ENCODE measurements at places on chromosomes 5 and 9.

GRCh38 chr5:15510831-15511230 lies 10.9 kb downstream of the FBXL7 start:
- DNase-seq = no peak

DNA sequence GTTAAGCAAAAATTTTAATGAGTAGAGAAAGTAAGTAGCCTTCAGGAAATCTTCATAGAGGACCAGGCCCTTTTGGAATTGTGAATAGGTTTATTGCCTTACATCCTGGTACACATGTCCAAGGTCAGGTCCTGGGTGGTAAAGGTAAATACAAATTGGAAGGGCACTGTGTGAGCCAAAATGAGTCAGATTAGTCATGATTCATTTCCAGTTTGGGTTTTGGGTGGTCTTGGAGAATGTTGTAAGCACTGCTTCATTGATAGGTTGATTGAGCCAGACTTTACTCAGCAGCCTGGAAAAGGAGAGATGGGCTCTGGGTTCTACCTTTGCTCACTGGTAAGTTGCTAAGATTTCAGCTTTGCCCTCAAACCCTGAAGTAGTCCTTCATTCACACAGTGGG lies 82.5 kb upstream of the ZNF169 start:
- DNase-seq = no peak

- no peak for DNase-seq
These were observed 91.8 kb upstream of the CCDC112 start for GRCh38 chr5:115388240-115388639.

DNA sequence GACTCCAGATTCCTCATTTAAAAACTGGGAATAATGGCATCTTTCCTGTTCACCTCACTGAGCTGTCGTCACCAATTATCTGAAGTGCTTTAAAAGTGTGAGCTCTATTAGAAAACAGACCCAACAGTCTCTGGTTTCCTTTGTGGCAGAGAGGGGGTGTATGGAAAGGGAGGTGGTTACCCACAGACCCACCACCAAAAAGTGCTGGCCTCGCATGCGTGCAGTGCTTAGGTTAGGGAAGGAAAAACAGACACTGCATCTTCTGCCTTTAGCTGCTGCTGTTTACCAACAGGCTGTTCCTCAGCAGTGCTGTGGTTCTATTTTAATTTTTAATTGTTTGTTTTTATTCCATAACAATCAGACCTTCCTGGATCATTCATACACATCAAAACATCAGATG lies 249.6 kb downstream of the PIK3R1 start:
- no peak for DNase-seq

GRCh38 chr9:16138561-16139491 lies 586.0 kb downstream of the CCDC171 start:
- no peak for DNase-seq

DNA sequence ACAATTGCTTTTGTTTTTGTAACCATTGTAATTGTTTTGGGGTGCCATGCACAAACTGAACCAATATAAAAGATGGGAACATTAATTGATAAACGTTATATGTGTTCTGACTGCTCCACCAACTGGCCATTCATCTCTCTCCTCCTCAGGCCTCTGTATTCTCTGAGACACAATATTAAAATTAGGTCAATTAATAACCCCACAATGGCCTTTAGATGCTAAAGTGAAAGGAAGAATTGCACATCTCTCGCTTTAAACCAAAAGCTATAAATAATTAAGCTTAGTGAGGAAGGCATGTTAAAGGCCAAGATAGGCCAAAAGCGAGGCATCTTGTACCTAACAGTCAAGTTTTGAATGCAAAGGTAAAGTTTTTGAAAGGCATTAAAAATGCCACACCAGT lies 448.4 kb upstream of the ITGA1 start:
- DNase-seq = no peak

DNA sequence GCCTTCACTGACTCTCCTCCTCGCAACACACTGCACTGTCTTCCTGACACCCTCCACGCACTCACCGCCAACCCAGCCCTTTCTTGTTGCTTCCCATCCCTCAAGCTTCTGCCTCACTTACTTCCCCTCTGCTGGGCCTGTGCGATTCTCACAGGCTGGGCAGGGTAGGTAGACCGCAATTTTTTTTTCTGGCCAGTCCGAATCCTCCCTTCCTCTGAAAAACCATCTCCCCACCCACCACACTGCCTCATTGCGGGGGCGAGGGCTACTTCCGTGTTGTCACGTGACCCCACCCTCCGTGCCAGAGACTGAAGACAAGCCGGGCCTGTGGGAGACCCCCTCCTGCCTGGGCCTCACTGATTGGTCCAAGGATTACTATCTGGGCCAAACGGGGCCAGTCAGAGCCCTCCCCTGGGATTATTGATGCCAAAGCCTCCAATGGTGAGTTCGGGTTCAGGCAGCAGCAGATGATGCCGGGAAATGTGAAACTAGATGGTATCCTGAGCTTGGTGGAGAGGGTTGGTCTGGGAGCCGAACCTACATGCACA lies 73.1 kb downstream of the STK10 start:
- DNase-seq = no peak

- no peak for DNase-seq
These were observed 15.0 kb upstream of the PTBP3 start for GRCh38 chr9:112348257-112349007.

- DNase-seq = no peak
These were observed 50.9 kb downstream of the MEGF9 start for GRCh38 chr9:120663380-120663779.

GRCh38 chr5:127216898-127217675 lies 73.5 kb upstream of the MEGF10 start:
- DNase-seq = no peak

GRCh38 chr5:171589461-171589860 lies 170.0 kb downstream of the FGF18 start:
- no peak for DNase-seq

- DNase-seq = no peak
These were observed 85.6 kb downstream of the PTTG1 start for GRCh38 chr5:160507221-160507721.

GRCh38 chr9:18492612-18493011 lies 18.7 kb downstream of the ADAMTSL1 start:
- DNase-seq = no peak

Measured in cortex of kidney (tissue), 1 donor.